ENCODE measurements at places on chromosomes 3 and 15.

GRCh38 chr3:19901337-19901736, 32.7 kb downstream of the EFHB start:
- DNase-seq = no peak

DNA sequence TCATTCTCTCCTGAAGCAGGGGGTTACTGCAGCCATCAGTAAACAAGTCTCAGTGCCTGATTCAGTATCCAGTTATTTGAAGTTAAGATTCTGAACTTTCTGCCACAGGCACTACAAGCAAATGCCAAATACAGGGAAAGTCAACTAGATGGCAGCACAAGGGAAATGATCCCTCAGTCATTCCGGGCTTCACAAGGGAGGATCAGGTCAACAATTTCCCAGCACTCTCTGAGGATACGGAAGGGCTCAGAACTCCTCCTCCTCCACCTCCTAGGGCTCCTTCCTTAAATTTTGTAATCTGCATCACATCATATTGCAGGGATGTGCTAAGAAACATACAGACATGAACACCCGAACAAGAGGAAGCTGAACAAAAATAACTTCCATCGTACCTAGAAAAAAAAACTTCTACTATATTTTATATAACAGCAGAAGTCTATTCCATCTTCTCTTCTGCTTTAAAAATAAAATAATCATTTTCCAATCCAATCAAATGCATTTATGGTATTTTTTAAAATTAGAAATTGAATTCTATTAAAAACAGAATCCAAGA, 187.1 kb downstream of the FMN1 start:
- DNase-seq = no peak

DNA sequence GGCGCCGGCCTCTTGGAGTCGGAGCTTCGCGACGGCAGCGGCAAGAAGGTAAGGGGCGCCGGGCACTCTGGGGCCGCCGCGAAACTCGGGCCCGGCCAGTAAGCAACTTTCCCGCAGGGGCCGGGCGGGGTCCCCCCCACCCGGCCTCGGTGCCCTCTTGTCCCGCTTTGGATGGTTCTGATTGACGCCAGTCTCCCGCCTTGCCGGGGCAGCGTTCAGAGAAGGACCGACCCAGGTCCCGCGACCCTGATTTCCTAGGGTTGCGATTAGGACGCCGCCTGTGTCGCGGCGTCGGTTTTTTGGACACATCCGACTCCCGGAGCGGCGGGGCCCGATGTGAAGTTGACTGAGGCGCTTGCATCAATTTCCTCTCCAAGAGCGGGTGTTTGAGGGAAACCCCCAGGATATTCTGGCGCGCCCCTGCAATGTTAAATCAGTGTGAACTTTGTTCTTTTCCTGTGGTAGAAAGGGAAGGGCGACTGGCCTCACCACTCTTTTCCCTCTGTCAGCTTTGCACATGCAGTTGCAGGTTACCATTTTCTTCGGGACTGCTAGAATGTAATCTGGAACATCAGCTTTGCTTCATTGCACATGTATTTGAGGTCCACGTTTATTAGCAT, 755 bp downstream of the PDE8A start:
- DNase-seq = no peak

- no peak for DNase-seq
Observed at GRCh38 chr3:197847866-197848401, 56.9 kb downstream of the LRCH3 start.

- no peak for DNase-seq
Observed at GRCh38 chr3:187684880-187685279, 14.7 kb upstream of the SST start.

GRCh38 chr3:143837076-143837475, 11.2 kb downstream of the SLC9A9 start:
- DNase-seq = no peak

GRCh38 chr3:179330438-179330837, 7.6 kb downstream of the ZNF639 start:
- no peak for DNase-seq

DNA sequence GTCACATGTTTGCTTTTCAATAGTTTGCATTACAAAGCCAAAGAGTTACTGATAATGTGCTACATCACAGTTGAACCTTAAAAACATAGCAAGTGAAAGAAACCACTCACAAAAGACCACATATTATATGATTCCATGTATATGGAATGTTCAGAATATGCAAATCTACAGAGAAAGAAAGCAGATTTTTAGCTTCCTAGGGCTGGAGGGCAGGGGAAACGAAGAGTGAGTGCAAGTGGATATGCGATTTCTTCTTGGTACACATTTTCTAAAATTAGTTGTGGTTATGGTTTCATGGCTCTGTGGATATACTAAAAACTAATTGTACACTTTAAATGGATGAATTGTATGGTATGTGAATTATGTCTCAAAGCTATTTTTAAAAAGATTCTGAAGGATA, 4.0 kb upstream of the GBE1 start:
- DNase-seq = no peak

DNA sequence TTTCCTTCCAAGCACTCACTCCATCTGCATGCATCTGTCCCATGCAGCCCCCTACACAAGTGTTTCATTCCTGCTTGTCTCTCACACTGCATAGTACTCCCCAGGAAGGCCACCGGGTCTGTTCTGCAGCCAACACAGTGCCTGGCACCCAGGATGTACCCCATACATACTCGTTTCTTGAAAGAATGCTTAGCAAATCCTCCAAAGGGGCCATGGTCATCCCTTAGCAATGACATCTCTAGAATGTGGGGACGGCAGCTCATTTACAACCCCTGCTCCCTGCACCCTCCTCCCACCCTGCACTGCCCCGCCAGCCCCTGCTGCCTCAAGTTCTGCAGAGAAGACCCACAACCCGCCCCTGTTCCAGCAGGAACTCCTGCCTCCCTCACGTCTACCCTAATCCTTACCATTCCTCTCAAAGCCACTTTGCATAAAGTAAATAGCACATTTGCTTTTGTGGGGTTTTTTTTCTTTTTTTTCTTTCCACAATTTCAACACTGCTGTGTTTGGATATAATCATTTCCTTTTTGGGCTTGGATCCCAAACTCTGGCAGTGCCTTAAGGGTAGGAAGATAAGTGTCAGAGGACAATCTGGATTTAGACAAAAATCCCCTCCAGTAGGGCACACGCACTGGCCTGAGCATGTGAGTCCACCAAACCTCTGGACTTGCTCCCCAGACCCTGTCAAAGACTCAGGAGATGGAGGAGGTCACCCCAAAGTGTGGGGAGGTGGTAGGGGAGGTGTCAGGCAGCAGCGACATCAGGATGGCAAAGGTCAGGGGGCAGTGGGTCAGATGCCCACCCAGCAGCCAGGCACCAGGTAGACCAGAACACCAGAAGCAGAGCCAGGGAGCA, 68.4 kb downstream of the MEGF11 start:
- no peak for DNase-seq

DNA sequence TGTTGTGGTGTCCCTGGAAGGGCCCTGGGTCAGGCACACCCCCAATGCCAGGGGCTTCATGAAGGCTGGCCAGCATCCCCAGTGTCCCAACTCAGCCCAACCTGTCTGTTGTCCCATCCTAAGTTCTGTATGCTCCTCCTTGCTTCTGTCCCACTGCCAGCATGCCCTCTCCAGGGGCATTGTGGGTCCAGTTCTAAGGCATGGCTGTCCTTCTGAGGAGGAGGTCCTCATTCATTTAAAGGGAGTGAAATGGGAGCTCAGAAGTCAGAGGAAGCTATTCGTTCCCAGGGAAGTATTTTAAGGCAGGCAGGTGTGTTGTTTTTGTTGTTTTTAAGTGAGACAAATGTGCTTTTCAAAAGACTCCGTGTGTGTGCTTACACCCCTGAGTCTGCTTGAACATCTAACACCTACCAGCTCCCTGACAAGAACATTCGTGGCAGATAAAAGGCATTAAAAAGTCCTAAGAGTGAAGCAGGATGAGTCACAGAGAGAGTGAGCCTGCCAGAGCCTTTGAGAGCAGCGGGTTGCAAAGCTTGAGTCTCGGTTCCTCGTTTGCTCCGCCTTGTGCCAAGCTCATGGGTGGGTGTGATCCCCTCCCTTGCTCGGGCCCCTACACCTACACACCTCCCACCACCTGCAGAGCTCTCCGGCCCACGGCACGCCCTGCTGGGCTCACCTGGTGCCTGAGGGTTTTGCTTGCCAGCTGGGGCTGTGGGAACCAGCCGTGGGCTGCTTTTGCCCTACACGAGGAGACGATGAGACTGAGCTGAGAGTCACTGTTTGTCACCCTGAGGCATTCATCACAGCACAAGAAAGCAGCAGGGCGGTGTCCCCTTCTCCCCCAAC, 183.4 kb upstream of the TOPAZ1 start:
- DNase-seq = no peak

DNA sequence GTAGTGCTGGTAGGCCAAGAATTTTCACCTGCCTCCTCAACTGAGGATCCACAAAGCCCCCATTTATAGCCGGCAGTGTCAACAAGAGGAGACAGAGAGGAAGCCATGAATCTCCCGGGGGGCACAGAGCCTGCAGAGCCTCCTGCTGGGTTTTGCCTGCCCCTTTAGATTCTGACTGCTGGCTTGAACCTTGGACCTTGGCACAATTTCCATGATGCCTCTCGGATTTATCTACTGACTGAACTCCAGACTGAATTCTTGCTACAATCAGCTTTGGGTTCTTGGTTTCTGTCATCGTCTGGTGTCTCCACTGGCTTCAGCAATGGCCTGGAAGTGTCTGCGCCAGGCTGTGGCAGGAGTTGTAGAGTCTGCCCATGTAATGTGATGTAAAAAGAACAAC, 80.7 kb downstream of the GPR156 start:
- no peak for DNase-seq

GRCh38 chr15:58731756-58732535, 17.6 kb downstream of the ADAM10 start:
- DNase-seq = no peak

GRCh38 chr15:83299462-83299861, 15.0 kb upstream of the BNC1 start:
- no peak for DNase-seq

- no peak for DNase-seq
Observed at GRCh38 chr3:120276767-120277166, 8.3 kb downstream of the GPR156 start.

DNA sequence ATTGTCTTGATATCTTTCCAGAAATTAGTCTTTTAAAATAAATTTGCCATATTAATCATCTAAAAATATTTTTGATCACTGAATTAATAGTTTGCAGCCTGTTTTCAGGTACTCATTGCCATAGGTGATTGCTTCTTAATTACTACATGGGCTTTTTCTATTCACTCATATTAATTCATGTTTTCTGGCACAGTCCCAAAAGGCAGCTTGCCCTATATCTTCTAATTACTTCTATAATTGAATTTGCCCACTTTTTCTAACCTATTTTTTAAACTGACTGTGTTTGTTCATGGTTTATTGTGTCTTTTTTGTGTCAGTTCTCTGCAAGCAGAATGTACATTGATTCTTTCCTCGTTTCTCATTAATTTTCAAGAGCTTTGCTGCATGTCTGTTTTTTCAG, 85.7 kb upstream of the SOX2 start:
- no peak for DNase-seq

DNA sequence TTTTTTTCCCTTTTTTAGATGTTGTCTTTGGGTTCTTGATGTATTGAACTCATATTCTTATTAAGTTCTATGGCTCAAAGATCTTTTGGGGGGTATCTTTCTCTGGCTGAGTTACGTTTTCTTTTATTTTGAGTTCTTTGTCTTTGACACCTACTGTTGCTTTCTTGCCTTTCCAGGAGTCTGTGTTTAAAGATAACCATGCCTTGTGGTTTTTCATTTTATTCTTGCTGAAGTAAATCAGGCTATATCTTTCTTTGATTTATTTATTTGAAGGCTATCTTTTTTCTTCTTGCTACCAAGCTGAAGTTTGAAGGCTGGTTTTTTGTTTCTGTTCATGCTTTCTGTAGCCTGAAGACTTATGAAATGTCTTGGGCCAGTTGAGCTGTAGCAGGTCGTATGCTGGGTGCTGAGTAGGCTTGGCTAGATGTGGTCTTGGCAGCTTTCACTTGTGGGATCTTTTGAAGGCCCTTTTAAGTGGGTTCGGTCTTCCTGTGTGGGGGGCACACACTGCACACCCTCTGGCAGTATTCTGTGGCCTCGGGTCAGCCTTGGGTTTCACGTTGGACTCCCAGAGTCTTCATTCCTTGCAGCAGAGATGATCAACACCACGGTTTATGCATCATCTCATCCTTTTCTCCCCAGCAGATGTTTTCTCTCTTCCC, 17.5 kb downstream of the SLCO3A1 start:
- no peak for DNase-seq

DNA sequence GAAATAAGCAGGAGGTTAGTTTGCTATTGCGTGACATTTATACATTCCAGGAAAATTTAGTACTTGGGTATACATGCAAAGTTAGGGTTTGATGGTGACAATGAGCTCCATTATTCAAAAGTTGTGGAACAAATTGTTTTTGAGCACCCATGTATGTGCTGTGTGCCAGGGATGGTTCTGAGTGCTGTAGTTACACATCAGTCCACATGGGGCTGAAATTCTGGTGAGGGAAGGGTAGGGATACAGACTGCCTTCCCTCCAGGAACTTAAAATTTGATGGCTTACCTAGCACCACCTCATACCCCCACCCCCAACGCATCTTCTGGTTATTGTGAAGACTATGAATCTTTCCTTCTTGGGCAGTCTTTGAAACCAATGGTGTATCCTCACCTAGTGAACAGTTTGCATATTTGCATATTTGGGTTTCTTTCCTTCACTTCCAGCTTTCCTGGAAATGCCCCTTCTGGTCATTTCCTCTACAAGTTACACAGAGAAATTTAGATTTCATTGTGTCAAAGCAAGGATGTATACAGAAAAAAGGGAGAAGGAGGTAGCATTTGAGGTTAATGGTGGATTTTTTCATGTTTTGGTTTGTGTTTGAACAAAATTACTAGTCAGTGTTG, 222.0 kb upstream of the IL12A start:
- DNase-seq = no peak

GRCh38 chr3:57370341-57370740, 77.9 kb upstream of the ASB14 start:
- no peak for DNase-seq

DNA sequence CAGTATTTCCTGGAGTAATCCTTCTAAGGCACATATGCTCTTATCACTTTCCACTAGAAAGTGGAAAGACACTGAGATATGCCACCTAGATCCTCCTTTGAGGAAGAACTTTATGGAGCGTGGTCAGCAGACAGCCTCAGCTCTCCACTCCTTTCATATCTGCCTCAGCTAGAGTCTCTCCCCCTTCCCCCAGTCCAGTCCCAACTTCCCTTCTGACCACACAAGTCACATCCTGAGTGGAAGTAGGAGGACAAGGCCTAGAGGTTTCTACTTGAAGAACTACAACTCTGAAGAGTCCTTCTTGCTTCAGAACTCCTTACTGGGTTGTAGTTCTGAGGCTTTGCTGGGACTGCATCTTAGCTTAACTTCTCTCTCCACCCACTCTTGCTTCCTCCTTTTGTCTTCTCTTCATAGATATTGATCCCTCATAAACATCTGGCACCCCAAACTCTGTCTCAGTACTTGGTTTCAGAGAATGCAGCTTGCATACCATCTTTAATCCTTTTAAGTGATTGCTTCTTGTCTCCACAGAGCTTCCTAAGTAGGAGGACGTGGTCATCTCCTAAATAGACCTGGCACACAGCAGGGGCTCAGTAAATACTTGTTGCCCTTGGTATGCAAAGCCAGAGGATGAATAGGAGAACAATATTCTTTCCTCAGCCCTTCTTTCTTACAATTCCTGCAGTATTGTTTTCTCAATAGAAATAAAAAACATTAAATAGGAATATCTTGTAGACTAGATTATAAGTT, 109.6 kb downstream of the OXSM start:
- no peak for DNase-seq

All from left forelimb (tissue), 1 donor.